Anterior cingulate cortex (tissue), 58 donors: ENCODE measurements at places on chromosomes 11 and 22.

DNA sequence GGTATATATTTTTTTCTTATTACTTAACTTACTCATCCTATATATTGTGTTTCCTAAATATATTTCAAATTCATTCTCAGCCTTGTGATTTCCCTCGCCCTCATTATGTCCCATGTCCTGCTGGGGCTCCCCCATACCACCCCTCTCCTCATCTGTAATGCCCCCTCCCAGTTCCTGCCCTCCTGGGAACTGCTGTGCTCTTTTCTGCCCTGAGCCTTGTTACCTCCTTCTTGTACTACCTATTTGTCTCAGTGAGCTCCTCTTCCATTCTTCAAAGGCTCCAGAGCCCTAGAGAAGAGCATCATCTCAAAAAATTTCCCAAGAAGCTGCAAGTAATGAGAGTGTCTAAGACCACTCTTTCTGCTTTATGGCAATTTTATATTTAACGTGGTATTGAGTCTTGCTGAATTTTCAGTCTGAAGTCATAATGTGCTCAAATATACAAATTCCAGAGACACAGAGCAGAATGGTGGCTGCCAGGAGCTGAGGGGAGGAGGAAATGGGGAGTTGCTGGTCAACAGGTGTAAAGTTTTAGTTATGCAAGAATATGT is 66.5 kb upstream of the TOP3B start:
- no peak for DNase-seq

DNA sequence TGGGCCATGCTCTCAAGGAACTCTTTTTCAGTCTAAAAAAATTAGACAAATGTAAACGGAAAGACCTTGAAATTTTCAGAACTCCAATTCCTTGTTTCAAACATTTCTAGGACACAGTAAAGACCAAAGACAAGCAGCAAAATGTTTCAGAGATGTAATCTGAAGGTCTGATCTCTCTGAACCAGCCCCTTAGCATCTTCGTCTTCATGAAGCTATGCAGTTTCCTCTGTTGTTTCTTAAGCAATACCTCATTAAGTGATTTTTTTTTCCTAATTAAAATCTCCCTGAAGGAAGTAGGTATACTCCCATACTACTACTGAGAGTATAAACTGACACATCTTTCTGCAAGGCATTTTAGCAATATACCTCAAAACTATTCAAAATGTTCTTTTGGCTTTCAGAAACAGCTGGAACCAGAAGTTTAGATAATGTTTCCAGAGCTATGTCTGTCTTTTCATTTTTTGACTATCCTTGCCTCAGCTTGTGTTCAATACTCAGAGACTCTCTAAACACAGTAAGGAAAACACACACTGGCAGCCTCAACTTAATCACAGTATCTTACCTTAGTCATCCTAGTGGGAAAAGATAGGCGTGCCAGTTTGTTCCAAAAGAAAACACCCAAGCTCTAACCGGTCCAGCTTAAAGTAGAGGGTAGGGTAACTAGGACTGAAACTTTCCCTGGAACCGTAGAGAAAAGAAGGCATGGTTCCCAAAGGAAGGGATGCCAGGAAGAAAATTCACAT is 25.1 kb downstream of the SBF2 start:
- no peak for DNase-seq

DNA sequence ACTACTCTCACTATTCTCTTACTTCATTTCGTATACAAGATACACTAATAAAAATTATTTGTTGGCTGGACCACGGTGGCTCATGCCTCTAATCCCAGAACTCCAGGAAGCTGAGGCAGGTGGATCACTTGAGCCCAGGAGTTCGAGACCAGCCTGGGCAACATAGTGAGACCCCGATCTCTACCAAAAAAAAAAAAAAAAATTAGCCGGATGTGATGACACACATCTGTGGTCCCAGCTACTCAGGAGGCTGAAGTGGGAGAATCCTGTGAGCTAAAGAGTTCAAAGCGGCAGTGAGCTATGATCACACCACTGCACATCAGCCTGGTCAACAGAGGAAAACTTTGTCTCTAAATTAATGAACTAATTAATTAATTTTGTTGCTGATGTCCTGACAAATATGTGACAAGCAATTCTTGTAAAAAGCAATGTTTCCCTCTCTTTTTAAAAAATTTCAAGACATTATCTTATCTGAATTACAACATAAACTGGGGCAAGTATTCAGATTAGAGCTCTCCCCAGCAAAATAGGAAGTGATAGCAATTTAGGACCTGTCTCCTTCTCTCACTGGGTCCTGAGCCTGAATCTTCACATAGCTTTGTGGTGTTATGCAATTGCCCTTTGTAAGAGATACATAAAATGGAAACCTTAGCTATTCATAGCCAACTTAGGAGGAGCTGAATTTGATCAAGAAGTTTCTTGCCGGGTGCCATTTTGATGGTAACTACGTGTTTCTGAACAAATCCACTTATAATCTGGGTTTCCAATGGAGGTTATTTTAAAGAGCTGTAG is 17.6 kb upstream of the TMA7B start:
- DNase-seq, result no peak

- no peak for DNase-seq
Observed at GRCh38 chr11:65992056-65992455, 9.9 kb downstream of the EIF1AD start.

DNA sequence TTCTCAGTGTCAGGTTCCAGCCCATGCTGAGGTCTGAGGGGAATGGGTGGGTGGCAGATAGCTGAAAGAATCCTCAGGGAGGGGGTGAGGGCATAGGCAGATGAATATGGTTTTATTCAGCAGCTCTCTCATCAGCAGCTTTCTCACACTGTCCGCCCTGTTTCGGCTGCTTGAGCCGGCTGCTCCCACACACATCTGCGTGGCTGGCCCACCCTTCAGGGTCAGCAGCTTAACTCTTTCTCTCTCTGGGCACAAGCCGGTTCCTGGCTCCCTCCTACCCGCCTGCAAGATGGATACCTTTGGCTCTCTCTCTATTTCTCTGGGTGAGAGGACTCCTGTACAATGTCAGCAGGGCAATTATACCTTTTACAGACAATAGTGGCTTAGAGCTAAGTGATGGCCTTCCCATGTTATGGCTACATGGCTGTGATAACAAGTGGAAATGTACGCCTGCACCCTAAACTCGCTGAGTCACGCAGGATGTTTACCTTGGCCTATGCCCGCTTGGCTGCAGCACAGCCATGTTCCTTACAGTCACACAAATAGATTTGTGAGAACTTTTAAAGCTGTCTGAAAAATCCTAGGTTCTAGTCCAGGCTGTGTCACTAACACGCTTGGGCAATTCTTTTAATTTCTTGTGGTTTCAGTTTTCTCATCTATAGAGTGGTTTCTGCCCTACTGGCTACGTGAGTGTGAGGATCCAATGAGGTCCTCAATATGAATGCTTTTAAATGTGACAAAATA is 4.1 kb downstream of the MMP20 start:
- no peak for DNase-seq

- DNase-seq, result no peak
Observed at GRCh38 chr22:27719535-27720227, 81.9 kb downstream of the MN1 start.

- no peak for DNase-seq
Observed at GRCh38 chr11:110317516-110317932, 21.1 kb upstream of the RDX start.

DNA sequence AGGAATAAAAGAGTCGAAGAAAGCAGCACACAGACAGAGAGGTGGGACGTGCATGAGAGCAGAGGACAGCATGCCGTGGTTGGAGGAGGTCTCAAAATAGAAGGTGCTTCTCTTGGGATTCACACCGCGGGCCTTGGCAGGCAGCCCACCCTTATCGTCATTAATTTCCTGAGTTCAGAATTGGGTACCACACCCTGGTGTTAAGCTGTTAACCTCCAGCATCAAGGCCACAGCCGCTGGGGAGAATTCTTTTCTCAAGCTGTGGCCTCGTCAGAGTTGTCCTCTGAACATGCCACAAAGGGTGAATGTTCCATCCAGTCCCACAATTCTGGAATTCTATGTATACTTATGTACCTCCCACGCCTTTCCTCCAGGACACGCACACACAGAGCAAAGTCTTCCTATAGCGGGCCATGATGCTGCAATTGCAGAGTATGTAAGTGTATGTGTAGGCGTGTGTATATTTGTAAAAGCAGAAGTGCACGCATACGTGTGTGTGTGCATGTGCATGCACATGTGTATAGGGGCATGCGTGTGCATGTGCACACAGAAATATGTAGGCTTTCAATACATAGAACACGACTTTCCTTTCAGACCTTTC is 39.0 kb downstream of the ADAMTS8 start:
- no peak for DNase-seq

GRCh38 chr11:133162227-133162626 is 370.1 kb downstream of the OPCML start:
- DNase-seq, result no peak

DNA sequence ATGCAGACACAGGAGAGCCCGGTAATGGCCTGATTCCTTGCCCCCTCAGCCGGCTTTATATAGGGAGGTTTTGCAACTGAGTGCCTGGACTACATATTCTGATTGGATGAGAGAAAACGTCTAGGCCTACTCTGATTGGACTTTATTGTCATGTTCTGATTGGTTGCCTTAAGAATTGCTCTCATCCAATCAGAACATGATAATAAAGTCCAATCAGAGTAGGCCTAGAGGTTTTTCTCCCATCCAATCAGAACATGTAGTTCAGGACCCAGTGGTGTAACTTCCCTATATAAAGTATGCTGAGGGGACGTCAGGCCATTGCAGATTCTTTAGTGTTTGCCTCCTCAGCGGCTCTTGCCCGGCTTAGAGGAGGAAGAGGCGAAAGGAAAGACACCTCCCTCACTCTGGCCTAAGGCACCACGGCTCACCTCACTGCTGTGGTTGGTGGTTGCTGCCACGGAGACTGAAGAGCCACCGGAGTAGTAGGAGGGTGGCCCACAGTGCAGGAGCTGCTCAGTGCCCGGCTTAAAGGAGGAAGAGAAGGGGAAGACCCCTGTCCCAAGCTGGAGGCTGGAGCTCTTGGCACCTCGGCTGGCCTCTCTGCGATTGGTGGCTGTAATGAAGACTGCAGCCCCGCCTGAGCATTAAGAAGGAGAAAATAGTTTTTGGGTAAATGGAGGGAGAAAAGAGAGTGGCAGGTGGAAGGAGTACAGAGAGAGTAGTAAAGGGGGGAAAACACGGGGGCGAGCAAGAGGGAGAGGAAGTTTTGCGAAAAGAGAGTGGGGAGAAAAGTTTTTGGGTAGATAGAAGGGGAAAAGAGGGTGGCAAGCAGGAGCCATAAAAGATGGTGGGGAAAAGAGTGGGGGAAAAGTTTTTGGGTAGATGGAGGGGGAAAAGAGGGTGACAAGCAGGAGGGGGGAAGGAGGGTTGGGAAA is 116.7 kb upstream of the SERPIND1 start:
- DNase-seq, result no peak

DNA sequence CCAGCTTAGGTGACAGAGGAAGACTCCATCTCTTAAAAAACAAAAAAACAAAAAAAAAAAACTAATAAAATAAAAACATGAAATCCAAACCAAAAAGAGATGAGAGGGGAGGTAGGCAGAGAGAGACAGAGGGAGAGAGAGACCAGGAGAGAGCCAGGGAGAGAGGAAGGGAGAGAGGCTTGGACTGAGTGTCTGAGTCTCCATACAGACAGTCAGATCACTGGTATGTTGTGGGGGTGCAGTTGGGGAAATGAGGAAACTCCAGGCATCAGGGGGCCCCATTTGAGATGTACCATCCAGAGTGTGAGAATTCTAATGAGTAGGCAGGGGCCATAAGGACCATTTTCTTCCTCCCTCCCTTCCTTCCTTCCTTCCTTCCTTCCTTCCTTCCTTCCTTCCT is 53.1 kb upstream of the SEPTIN5 start:
- DNase-seq, result no peak

GRCh38 chr11:79209540-79210266 is 231.1 kb downstream of the TENM4 start:
- no peak for DNase-seq

DNA sequence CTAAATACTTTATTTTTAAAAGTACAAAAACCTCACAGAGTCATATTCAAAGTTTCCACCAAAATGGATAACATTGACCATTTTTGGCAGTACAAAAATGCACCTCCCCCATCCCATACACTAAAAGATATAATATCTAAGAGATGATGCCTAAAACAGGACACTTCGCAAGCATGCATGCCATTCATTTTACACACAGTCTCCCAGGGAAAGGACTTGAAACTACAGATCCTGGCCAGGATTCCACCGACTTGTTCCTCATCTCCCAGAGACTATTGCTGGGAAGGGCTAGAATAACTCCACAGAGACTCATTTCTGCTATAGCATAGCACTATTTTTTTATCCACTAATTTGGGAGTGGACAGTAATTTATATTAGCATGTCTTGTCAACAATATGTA is 81.7 kb downstream of the MTNR1B start:
- no peak for DNase-seq

DNA sequence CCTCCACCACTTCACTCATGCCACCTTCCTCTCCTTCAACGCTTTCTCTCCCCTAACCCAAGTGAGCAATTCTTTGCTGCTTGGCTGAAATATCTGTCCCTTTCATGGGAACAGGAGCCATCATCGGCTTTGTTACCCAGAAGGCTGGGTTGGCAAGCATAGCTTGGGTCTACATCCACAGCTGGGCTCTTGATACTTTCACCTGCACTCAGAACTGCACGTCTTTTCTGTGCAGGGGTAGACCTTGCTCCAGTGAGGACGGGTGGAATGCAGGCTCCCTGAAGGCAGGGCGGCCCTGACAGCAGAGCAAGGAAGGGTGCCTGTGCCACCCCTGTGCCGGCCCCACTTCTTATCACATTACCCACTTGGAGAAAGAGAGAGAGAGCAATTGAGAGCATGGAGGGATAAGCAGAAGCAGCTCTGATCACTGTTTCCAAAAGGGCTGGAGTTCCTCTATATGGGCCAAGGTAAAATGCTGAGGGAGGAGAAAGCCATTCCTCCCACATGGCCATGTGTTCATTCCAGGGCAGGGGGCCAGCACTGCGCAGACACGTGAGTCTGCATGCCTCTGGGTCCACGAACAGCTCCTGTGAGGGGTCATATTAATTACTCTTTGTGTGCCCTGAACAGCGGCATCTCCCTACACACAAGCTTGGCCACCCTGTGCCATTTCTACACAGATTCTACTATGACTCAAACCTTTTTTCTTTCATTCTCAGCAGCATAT is 181.8 kb downstream of the BUD13 start:
- no peak for DNase-seq

GRCh38 chr11:64448599-64449380 is 89.8 kb downstream of the RPS6KA4 start:
- DNase-seq, result peak; percentile 71

DNA sequence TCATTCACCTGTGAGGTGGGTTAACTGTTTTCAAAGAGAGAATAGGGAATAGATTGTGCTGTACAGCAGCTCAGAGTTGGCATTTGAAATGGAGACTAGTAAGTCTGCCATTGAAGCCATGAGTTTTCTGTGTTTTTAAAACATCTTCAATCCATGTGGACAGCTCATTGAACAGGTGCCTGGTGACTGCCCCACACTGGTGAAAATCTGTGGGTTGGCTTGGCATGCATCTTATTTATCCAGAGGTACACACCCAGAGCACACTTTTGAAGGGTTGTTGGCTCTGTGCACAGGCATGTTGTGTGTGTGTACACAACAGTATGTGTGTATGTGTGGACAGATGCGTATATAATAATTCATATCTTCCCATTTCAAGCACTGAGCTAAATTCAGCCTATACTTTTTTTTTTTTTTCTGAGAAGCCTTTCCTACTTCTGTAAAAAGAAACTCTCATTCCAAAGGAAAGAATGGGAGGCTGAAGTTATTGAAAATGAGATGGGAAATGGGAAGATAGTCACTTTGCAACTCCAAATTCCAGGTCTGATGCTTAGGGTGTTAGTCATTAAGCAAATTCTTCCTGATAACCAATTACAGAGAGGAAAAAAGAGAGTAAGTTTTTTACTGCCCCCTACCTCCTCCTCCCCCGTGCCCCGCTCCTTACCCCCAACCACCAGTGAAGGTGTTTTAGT is 7.0 kb upstream of the LYVE1 start:
- DNase-seq, result no peak

- DNase-seq, result no peak
Observed at GRCh38 chr11:3193373-3194015, 25.1 kb downstream of the MRGPRG start.
